Caco-2 (cell line): ENCODE measurements at places on chromosomes 7 and 10. TPM values are rescaled to one million over a fixed set of nuclear protein-coding genes. Genes with fewer than 3 reads are reported as not detected.

The DNAJC12 gene
- 1.4 and 2.2 TPM in 2 replicates for total RNA-seq

The NOM1 gene
- total RNA-seq: 37.7 and 38.5 TPM in 2 replicates

The ACBD7 gene
- 9.7 and 13.9 TPM in 2 replicates for total RNA-seq

The HHEX gene
- 5.8 and 6.7 TPM in 2 replicates for total RNA-seq

The VKORC1L1 gene
- 35.2 and 35.5 TPM in 2 replicates for total RNA-seq
